GM06990 (cell line): ENCODE measurements at places on chromosomes 11 and 22.

DNA sequence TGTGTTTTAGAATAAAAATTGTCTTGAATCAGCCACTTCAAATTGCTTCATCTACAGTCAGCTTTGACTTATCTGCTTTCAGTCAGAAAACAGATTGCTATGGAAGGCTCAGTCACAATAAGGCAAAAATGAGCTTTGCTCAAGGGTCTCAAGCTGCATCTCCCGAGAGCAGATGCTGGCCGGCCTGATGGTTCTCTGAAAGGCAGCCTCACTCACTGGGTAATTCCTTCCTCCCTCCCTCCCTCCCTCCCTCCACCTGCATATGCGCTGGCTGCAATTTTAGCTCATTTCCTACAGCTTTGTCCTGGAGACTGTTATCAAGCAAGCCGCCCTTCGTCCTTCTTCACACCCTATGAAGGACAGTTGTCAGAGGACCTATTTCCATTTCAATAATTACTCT lies 1.6 kb upstream of the IZUMO1R start:
- no peak for DNase-seq

DNA sequence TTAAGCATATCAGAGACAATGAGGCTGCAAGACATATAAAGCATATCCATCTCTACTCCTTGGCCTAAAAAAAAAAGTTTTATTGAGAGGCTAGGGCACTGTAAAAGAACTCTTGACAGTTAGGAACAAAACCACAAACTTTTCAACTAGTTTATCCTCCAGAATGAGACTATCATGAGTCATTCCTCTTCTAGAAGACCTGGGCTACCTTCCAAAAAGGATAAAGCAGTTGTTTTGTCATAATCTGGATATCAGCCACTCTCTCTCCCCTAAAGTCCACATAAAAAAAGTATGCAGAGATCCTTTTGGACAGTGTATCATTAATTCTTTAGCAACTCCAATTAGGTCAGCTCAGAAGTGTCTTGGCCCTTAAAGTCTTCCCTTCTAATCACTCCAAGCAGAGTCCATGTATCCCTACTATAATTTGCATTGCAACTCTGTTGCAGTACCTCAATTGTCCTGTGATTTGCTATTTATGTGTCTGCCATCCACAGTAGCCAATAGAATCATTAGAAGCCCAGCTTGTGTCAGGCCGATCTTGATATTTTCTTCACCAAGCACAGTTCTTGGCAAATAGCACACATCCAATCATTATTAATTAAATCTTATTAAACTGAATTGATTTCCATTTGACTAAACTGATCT lies 10.4 kb downstream of the OR51T1 start:
- DNase-seq, result no peak

GRCh38 chr11:62295504-62295903 lies 3.4 kb downstream of the SCGB1D4 start:
- no peak for DNase-seq

DNA sequence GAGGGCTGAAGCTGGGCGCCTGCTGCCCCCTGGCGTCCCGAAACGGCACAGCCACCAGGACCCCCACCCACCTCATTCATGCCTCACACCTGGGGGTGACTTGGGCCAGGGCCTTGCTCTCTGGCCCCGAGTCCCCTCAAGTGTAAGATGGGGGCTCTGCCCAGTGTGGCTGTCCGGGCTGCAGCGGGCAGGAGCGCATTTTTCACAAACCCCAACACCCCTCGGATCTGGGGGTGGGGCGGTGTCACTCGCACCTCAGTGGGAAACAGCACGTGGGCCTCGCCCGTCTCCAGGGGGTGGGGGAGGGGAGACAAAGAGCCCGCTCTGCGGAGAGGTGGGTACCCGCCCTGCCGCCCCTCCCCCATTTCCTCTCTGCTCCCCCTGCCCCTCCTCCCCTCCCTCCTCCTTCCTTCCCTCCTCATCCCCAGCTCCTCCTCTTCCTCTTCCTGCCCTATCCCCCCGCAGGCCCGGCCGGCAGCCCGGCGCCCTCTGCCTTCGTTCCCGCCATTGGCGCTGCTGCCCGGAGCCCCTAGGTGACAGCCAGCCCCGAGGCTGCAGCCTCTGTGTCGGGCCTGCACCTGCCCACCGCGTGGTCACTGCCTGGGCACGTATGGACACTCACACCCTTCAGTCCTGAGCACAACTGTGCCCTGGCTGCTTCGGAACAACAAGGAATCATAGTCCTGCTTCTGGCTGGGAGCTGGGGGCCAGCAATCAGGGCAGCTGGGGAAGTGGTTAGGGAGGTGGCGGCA lies 6.8 kb upstream of the CDKN1C start:
- peak; percentile 56 for DNase-seq

DNA sequence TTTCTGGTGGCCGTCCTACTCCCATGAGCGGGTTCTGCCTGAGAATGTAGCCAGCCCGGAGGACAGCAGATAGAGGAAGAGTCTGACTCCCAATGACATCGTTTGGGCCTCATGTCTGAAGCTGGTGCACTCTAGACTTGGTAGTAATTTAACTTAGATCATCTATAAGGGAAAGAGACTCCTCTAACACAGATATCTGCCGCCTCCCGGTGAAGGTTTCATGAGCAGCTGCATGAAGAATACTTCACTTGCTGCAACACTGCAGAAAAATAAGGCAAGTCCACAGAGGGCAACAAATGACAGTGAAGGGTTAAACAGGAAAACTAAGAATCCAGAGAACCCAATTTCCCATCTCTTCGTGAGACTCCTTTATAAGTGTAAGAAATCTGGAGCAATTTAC lies 5.9 kb upstream of the ARL2 start:
- no peak for DNase-seq

DNA sequence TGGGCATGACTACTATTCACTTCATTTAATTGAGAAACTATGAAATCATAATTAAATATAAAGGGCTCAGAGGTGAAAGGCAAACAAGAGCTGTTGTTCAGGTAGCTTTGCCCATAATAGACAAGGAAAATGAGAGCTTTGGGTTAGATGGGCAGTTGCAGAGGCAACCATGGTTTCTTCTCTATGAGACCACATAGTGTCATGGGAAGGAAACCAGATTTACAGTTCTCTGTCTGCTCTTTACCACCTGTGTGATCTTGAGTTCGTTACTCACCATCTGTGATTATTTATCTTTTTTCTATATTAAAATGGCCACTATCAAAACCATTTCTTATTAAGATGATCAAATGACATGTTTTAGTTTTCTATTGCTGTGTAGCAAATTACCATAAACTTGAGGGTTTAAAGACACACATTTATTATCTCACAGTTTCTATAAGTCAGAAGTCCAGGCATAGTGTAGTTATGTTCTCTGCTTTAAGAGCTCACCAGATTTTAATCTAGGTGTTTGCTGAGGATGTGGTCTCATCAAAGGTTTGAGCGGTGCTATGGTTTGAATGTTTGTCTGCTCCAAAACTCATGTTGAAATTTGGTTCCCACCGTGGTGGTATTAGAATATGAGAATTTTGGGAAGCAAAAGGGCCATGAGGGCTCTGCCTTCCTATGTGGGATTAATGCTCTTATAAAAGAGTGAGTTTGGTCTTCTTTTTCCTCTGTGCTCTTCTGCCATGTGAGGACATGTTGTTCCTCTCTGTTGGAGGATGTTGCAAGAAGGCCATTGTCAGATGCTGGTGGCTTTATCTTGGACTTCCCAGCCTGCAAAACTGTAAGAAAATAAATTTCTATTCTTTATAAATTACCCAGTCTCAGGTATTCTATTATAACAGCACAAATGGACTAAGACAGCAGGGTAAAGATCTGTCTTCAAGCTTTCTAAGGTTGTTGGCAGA lies 38.2 kb downstream of the OR2AG2 start:
- DNase-seq, result no peak

GRCh38 chr11:61049859-61050258 lies 52.4 kb upstream of the CD5 start:
- no peak for DNase-seq

DNA sequence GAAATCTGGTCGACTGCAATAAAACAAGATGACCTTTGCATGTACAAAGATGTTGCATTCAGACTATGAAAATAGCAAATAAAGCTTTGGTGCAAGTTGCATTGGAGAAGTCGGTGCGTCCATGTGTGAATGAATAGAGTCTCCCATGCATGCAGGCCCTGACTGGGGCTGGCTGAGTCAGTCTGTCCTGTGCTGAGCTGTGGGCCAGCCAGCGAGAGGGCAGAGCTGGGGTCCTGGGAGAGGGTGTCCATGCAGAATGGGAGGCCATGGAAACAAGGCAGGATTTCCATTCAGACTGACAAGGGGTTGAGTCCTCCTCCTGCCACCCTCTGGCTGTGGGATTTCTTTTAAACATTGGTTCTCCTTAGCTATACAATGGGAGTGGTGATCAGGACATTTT lies 2.3 kb upstream of the CRYBB3 start:
- DNase-seq, result no peak

GRCh38 chr11:6926208-6927029 lies at the start of gene ZNF215:
TSS of gene ZNF215 (plus strand) at chr11:6926426. CDS start at chr11:6932273, 5,847 bp downstream.
- peak; percentile 89 for DNase-seq

DNA sequence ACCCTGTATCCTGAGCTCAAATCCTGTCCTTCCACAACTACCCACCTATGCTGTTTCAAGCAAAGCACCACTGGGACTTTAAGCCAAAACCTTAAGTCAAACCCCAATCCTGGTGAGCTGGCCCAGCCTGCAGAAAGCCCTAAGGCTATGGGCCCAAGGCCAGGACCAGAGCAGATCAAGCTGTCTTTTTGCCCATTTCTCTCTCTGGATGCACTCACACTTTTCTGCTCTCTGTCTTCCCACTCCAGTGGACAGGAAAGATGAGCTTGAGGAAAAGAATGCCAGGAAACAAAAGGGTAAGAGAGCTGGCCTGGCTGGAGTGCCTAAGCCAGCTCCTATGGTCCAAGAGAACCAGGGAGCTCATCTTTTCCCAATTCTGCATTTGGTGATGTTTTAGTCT lies 284.3 kb upstream of the ISX start:
- no peak for DNase-seq

GRCh38 chr11:7643314-7643713 lies 30.0 kb downstream of the CYB5R2 start:
- no peak for DNase-seq

GRCh38 chr11:102924851-102925380 lies 30.6 kb downstream of the MMP13 start:
- DNase-seq, result no peak

DNA sequence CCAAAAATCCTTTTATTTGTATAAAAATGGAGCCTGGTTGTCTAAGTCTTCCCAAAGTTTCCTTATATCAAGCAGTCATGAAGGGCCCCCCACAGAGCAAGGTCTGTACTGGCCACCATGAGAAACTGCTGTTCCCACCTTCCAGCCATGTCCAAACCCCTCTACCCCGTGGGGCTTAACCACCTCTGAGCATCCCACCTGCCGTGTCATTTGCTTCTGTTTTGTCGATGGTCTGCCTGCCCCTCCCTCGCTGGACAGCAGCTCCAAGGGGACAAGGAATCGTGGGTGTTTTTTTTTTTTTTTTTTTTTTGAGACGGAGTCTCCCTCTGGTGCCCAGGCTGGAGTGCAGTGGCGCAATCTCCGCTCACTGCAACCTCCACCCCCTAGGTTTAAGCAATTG lies 11.1 kb upstream of the ANO1 start:
- DNase-seq, result no peak

DNA sequence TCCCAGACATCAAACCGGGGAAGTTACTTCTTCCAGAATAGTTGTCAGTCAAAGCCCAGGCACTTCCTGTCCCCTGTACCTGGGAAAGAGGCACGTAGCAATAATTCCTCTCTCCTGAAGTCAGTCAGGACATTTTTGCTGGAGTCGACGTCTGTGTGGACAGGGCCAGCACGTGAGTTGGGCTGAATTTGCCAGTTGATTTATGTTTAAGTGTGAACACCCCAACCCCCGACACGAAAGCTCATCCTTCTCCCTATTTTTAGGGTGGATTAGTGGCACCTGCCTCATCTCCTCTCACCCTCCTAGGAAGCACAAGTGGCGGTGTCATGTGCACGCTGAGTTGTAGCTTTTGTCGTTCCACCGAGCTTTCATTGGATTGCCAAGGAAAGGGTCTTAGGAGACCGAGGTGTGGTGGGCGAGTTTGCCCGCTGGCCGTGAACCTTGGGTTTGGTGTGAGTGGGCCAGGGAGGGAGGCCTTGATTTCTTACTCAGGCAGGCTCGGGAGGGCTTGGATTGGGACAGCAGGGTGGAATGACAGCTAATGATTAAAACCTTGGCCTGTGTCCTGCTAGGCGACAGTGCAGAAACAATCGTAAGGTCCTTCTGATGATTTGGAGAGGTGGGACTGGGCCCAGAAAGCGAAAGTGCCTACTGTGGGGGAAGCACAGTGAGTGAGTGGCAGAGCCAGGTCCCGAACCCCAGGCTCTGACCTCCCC lies 87.0 kb upstream of the CRYBB3 start:
- no peak for DNase-seq

DNA sequence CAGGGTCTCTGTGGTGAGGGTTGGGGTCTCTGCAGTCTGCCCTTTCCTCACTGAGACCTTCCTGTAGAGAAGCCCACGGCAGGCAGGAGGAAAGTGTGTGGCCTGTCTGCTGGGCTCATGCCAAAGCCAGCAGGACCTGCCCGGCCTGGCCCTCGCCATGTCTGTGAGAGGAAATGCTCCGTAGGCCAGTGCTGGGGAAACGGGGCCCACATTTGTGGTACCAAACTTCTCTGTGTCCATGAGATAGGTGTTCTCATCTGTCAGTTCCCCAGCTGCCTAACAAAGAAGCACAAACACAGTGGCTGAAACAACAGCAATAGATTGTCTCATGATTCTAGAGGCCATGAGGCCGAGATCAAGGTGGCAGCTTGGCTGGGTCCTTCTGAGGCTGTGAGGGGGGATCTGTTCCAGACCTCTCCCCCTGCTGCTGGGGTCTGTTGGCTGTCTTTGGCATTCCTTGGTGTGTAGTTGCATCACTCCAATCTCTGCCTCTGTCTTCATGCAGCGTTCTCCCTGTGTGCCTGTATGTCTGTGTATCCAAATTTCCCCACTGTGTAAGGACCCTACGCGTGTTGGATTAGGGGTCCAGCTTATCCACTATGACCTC lies 772.5 kb downstream of the TBC1D22A start:
- DNase-seq, result no peak

GRCh38 chr22:47954107-47954506 lies 1191.7 kb downstream of the TBC1D22A start:
- no peak for DNase-seq

DNA sequence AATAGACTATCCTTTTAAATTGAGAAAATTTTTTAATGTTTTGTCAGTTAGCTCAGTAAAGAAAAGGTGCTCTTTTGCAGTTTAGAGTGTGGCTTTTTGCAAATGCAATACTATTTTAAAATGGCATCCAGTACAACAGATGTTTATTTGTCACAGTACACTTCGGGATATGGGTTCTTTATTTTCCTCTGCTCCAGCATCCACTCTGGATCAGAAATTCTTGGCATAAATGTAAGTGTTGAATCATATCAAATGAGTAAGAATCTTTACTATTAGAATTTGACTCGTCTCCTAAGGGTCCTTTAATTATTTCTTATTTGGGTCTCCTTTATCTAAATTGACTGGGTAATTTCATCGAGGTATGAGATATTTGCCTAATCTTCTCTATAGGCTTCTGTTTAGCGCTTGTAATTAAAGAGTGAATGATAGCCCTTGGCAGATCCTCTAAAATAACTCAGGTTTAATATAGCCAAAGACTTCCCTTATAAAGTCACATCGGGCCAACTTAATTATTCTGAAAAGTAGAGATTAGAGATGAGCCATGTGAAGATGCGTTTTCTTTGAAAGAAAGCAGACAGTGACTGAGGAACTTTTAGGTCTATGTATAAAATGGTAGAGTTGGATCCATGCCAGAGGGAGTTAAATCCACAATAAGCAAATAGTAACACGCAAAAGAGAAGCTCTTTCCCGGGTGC lies 132.7 kb downstream of the CASP12 start:
- no peak for DNase-seq

- DNase-seq, result no peak
Measured at GRCh38 chr11:49432242-49432848, 223.9 kb upstream of the FOLH1 start.
